ENCODE measurements at places on chromosomes 12 and 14. TPM values are rescaled to one million over a fixed set of nuclear protein-coding genes. Genes with fewer than 3 reads are reported as not detected.

DNA sequence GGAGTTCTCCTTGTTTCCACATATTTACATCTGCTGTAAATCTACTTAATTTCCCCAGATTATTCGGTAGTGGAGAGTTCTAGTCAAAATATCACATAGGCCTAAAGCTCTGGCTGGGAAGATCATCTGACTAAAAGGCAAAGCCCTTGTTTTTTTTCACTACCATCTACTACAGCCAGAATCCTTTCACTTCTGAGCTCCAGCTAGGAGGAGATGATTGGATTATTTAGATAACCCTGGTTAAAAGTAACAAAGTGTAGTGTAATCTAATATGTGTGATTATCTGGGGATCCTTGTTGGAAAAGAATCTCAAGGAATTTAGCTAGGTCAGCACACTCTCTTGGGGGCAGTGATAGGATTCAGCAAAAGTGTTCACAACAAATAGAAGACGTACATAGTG lies 125.4 kb downstream of the DYRK2 start:
- H3K4me3 ChIP-seq: no peak overlapping the region
- no peak for DNase-seq
- no peaks in the 10 kb centered on the region for H3K4me1 ChIP-seq
- no peaks in the 10 kb centered on the region for H3K36me3 ChIP-seq
- H3K27ac ChIP-seq: no peak overlapping the region
- H3K27me3 ChIP-seq: no peaks in the 10 kb centered on the region

Gene EPYC
- not detected for total RNA-seq

Gene INHBE
- total RNA-seq: 0.52 TPM

DNA sequence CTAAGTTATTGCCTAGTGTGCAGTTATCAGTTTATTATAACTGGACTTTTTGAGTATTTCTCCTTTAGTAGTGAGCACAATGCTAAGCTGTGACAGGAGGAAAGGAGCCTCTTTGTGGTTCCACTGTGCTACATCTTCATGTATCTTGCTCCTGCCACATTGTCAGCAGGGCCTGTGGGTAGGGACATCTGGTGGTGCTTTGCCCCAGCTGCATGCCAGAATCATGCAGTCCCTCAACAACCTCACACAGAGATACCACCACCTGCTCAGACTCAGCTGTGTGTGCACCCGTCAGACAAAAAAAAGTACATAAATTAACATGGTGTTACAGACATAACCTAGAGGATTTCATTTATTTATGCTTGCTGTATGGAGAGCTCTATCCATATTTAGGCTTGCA lies 51.1 kb downstream of the MIS18BP1 start:
- H3K27me3 ChIP-seq: no peaks in the 10 kb centered on the region
- no peak overlapping the region for H3K4me3 ChIP-seq
- H3K36me3 ChIP-seq: peaks cover 47% of the 10 kb centered on the region
- no peaks in the 10 kb centered on the region for H3K4me1 ChIP-seq
- DNase-seq: no peak

Gene ANKRD33
- not detected for total RNA-seq

Gene RAPGEF3
- 28.9 TPM for total RNA-seq

- H3K36me3 ChIP-seq: no peaks in the 10 kb centered on the region
- no peak for DNase-seq
- no peaks in the 10 kb centered on the region for H3K4me1 ChIP-seq
- no peak overlapping the region for H3K27ac ChIP-seq
- H3K4me3 ChIP-seq: no peak overlapping the region
Observed at GRCh38 chr14:35987731-35988130, 161.6 kb downstream of the BRMS1L start.

GRCh38 chr12:53973236-53974042 lies 513 bp downstream of the HOXC11 start:
- no peak overlapping the region for H3K27ac ChIP-seq
- no peaks in the 10 kb centered on the region for H3K4me1 ChIP-seq
- H3K36me3 ChIP-seq: no peaks in the 10 kb centered on the region

- no peak overlapping the region for H3K27ac ChIP-seq
- no peaks in the 10 kb centered on the region for H3K36me3 ChIP-seq
- no peak for DNase-seq
- H3K27me3 ChIP-seq: no peaks in the 10 kb centered on the region
- H3K4me1 ChIP-seq: no peaks in the 10 kb centered on the region
Observed at GRCh38 chr14:56156096-56156495, 37.9 kb downstream of the PELI2 start.

- H3K4me3 ChIP-seq: no peak overlapping the region
- DNase-seq: no peak
- no peaks in the 10 kb centered on the region for H3K4me1 ChIP-seq
- H3K27me3 ChIP-seq: peaks cover 26% of the 10 kb centered on the region
Observed at GRCh38 chr12:117872546-117873169, 96.1 kb downstream of the KSR2 start.

Gene SLC11A2
- 120 TPM for total RNA-seq

- DNase-seq: peak; percentile 85
- H3K27ac ChIP-seq: peak overlapping the region; percentile 3
- no peak overlapping the region for H3K4me3 ChIP-seq
- no peaks in the 10 kb centered on the region for H3K27me3 ChIP-seq
Observed at GRCh38 chr14:68651652-68652432, 141.0 kb downstream of the ZFP36L1 start.

GRCh38 chr14:74975059-74975810 lies 19.8 kb upstream of the PGF start:
- no peaks in the 10 kb centered on the region for H3K36me3 ChIP-seq
- H3K27ac ChIP-seq: no peak overlapping the region
- H3K27me3 ChIP-seq: no peaks in the 10 kb centered on the region
- no peak overlapping the region for H3K4me3 ChIP-seq
- no peaks in the 10 kb centered on the region for H3K4me1 ChIP-seq

Gene EIF2S1
- 64.0 TPM for total RNA-seq

- H3K4me3 ChIP-seq: no peak overlapping the region
- no peaks in the 10 kb centered on the region for H3K27me3 ChIP-seq
- no peak overlapping the region for H3K27ac ChIP-seq
- no peaks in the 10 kb centered on the region for H3K4me1 ChIP-seq
- DNase-seq: no peak
Observed at GRCh38 chr12:62907078-62907477, 27.9 kb downstream of the PPM1H start.

- H3K36me3 ChIP-seq: no peaks in the 10 kb centered on the region
- H3K27ac ChIP-seq: no peak overlapping the region
- H3K4me1 ChIP-seq: no peaks in the 10 kb centered on the region
Observed at GRCh38 chr12:59665701-59666100, 69.9 kb downstream of the SLC16A7 start.

- H3K27ac ChIP-seq: peak overlapping the region; percentile 78
- H3K36me3 ChIP-seq: no peaks in the 10 kb centered on the region
- H3K27me3 ChIP-seq: peaks cover 10% of the 10 kb centered on the region
- DNase-seq: peak; percentile 88
- peak overlapping the region; percentile 81 for H3K4me3 ChIP-seq
- peaks cover 21% of the 10 kb centered on the region for H3K4me1 ChIP-seq
Observed at GRCh38 chr14:92513966-92514843, 624 bp downstream of the RIN3 start.

DNA sequence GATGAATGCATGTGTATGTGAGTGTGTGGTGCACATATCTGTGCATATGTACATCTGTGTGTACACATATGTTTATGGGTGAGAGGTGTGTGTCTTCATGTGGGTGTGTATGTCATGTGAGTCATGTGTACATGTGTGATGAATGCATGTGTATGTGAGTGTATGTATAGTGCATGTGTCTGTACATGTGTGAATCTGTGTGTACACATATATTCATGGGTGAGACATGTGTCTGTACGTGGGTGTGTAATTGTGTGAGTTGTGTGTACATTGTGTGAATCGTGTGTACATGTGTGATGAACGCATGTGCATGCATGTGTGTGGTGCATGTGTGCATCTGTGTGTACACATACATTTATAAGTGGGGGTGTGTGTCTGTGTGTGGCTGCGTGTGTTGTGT lies 146.9 kb upstream of the TMEM132C start:
- DNase-seq: no peak
- H3K27me3 ChIP-seq: no peaks in the 10 kb centered on the region
- no peaks in the 10 kb centered on the region for H3K4me1 ChIP-seq
- H3K4me3 ChIP-seq: no peak overlapping the region
- no peaks in the 10 kb centered on the region for H3K36me3 ChIP-seq
- no peak overlapping the region for H3K27ac ChIP-seq

Gene NPAS3
- 0.21 TPM for total RNA-seq

- DNase-seq: no peak
- no peaks in the 10 kb centered on the region for H3K4me1 ChIP-seq
- no peak overlapping the region for H3K27ac ChIP-seq
- no peaks in the 10 kb centered on the region for H3K36me3 ChIP-seq
- H3K27me3 ChIP-seq: no peaks in the 10 kb centered on the region
- no peak overlapping the region for H3K4me3 ChIP-seq
Observed at GRCh38 chr14:31968107-31968810, 108.8 kb upstream of the ARHGAP5 start.

GRCh38 chr14:28635387-28635786 lies 131.2 kb upstream of the FOXG1 start:
- H3K27me3 ChIP-seq: no peaks in the 10 kb centered on the region
- H3K4me3 ChIP-seq: no peak overlapping the region
- H3K4me1 ChIP-seq: no peaks in the 10 kb centered on the region
- peak; percentile 24 for DNase-seq
- no peak overlapping the region for H3K27ac ChIP-seq

Gene LRFN5
- 2.1 TPM for total RNA-seq

DNA sequence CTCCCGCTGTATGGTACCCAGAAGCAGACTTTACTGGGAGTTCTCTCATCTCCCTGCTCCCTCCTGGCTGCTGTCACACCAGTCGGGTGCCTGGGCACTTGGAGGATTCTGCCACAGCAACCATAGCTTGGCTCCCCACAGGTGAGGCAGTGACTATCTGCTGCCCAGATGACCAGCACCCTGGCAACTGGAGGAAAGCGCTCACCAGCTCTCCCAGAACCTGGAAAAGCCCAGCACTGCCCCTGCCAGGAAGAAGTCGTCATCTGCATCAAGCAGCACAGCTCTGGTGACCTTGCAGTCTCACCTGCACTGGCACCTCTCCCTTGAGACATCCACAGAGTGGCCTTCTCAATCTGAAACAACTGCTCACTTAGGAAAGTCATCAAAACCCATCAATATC lies 31.9 kb upstream of the TC2N start:
- H3K36me3 ChIP-seq: no peaks in the 10 kb centered on the region
- H3K4me3 ChIP-seq: no peak overlapping the region
- H3K27ac ChIP-seq: no peak overlapping the region
- DNase-seq: no peak

GRCh38 chr12:115639648-115640012 lies 637.9 kb downstream of the MED13L start:
- DNase-seq: no peak
- H3K27me3 ChIP-seq: no peaks in the 10 kb centered on the region
- no peaks in the 10 kb centered on the region for H3K36me3 ChIP-seq

DNA sequence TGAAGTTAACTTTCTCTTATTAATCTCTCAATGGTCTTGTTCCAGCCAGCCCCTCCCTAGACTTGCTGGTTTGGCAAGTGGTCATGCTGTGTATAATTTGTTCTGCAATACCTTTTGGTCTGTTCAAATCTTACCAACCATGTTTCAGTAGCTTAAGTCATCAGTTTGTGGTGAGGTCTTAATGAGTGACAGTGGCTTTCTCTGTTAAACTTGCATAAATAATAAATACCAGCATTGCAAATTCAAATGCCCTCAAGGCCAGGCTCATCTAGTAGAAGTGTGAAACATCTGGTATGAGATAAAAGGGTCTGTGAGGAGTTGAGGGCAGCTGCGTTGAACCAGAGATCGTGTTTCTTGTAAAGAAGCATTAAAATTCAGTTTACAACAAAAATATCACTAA lies 319.5 kb downstream of the TMEM117 start:
- H3K4me3 ChIP-seq: no peak overlapping the region
- H3K36me3 ChIP-seq: no peaks in the 10 kb centered on the region
- no peak overlapping the region for H3K27ac ChIP-seq
- H3K4me1 ChIP-seq: no peaks in the 10 kb centered on the region
- H3K27me3 ChIP-seq: no peaks in the 10 kb centered on the region

DNA sequence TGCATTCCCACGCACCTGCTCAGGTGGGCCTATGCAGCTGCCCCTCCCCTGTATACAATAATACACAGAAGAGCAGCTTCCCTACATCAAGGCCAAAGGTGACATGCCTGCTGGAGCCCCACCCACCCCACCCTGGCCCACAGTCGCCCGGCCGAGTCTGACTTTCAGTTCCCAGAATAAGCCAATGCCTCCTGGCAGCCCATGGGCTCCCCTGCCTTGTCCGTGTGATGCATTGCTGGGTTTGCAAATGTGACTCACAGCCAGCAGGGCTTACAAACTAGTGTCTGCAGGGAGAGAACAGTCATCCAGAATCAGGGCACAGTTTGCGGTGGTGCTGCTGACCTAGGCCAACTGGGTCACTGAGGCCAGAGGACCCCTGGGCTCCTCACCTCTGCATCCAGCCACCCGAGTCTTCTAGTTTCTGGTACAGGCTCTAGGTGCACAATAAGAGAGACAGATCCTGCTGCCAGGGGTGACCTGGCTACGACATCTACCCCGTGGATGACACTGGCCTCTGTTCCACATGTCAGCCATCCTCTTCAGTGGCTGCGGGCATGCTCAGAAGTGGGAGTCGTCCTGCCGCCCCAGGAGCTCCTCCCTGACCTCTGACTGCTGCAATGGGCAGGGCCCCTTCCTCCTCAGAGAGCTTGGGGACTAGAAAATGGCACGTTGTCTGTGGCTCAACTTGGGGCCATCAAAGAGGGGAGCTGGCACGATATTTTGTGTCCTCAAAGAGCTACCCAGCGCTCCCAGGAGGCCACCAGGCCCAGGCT lies 84.5 kb downstream of the CHGA start:
- H3K36me3 ChIP-seq: no peaks in the 10 kb centered on the region
- DNase-seq: peak; percentile 68
- peaks cover 36% of the 10 kb centered on the region for H3K4me1 ChIP-seq
- no peaks in the 10 kb centered on the region for H3K27me3 ChIP-seq
- peak overlapping the region; percentile 1 for H3K27ac ChIP-seq

Gene PROX2
- total RNA-seq: 0.08 TPM

Gene MDGA2
- 0.17 TPM for total RNA-seq

- no peaks in the 10 kb centered on the region for H3K27me3 ChIP-seq
- H3K4me3 ChIP-seq: no peak overlapping the region
- H3K36me3 ChIP-seq: no peaks in the 10 kb centered on the region
- H3K27ac ChIP-seq: no peak overlapping the region
- DNase-seq: no peak
Observed at GRCh38 chr14:61329478-61330051, 8.2 kb downstream of the PRKCH start.

DNA sequence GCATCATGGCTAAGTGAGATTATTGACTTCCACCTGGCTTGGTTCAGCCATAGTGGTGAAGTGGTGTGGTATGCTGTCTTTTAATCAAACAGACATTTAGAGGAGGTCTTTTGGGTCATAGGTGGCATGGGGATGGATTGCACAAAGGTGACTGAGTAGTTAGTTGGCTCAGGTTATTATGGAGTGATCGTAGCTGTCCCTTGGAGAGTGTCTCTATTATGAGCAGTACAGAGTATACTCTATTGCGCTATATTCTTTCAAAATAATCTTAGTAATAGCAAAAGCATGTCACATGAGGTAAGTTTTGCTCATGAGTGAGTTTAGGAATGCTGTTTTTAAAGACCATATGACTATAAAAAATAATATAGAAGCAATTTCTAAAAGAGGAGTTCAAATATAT lies 60.4 kb downstream of the RASSF8 start:
- H3K27ac ChIP-seq: no peak overlapping the region
- no peak overlapping the region for H3K4me3 ChIP-seq
- no peaks in the 10 kb centered on the region for H3K4me1 ChIP-seq
- DNase-seq: no peak
- no peaks in the 10 kb centered on the region for H3K27me3 ChIP-seq

Data from left lung (tissue), 14 donors.